ENCODE measurements at places on chromosomes 2 and 18.
A peak's percentile ranks its signal among the peaks of the same experiment; 100 is the strongest.

DNA sequence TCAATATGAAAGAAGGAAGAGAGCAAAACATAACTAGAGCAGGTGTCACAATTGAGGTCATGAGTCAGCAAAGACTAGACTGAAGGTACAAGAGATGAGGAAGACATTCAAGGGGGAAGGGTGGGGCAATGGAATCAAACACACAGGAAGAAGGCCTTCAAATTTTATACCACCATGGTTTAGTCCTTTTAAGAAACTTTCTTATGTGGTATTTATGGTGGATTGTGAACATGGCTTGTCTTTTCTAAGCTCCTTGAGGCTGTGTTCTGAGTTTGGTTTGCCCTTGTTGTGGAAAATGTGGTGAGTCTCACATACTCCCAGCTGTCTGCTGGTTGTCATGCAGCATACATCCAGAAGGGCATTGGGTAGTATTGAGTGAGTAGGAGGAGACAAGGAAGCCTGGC lies 62.1 kb downstream of the NABP1 start:
- no peak for DNase-seq

DNA sequence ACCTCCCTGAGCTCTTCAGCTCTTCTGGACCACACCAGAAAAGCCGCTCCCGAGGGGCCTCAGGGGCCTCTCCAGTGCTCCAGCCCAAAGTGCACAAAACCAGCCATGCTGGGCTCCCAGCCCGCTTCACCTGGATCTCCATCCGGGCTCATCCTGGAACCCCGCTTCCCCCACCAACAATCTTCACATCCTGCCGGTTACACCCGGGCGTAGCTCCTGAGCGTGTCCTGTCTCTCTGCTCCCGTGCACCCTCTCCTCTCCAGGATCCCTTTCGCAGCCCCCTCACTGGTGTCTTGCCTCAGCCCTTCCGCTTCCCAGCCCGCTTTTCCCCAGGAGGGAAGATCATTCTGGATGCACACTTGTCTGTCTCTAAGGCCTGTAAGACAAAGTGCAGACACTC lies 123.7 kb upstream of the GLI2 start:
- DNase-seq, result no peak

- peak; percentile 75 for DNase-seq
Observed at GRCh38 chr2:120703330-120703994, 32.2 kb upstream of the GLI2 start.

DNA sequence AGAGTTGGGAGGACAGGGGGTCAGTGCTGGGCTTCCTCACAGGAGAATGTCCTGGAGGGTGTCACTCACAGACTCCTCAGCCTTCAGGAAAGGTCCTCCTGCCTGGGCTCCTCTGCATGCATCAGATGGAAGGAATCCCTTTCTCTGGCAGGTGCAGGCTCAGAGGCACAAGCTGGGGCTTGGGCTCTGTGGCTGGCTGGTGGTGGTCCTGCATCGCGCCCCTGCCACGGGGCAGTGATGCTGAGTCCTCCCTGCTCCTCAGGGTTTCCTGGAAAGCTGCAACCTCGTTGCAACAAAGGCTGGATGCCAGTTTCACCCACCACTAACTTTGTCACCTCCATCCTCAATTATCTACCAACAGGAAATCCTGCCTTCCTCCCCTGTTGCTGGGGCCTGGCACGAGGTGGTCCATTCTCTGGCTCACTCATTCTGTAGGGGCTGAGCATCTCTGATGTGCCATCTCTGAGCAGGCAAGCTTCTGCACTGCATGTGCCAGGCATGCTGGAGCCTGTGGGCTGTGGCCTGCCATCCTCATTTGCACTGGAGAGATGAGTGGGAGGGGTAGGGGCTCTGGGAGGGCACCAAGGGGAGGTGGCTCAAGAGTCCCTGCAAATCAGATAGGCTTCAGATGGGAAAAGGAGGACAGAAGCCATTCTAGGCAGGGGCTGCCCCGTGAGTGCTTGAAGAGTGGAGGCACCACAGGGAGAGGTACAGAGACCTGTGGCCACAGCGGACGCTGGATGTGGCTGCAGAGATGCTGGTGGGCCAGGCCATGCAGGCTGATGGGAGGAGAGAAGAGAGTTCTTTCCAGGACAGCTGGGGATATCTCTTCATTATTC lies 272.6 kb upstream of the HS6ST1 start:
- no peak for DNase-seq

DNA sequence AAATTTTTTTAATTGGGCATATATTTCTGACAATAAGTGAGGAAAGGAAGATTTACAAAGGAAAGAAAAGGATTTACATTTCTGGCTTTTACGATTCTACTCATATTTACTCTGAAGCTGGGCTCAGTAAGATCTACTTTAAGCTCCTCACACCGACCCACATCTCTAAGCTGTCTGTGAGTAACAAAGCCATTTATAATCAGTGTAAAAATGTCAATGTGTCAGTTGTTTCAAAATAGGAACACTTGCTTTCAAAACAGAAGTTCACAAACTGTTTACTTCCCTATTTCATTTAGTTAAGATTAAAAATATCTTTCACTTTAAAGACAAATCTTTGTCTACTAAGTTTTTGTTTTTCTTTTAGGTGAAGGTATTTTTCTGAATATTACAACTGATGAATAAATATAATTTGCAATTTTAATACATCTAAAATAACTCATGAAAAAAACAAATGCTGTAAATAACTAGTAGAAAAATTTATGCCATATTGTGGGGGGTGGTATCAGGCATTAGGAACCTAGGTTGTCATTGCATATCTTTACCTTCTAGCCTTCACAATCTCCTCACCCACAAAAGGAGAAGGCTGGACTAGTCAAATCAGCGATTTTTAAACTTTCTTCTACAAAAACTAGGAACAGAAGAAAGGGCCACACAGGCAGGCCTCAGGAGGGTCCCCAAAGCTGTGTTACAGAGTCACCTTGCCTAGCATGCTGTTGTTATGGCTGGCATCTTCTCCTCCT lies 64.5 kb downstream of the TMEM131 start:
- DNase-seq, result no peak

- DNase-seq, result peak; percentile 20
Observed at GRCh38 chr2:148048475-148049221, 27.8 kb downstream of the MBD5 start.

DNA sequence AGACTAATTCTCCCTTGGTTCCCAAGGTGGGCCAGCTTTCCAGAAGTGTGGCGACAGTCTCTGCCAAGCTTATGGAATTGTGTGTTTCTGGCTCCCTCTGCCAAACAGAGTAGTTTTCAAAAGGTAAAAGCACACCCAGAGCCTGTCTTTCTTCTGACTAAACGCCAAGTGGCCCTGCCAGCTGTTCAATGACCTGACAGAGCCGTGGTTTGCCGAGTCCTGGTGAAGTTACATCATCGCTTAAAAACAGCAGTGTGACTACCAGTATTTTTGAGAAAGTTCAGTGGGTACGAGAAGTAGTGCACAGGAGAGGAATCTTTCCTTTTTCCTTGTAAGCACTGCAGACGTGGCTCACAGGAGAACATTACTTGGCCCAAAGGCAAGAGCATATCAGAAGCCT lies 1.9 kb downstream of the PER2 start:
- DNase-seq, result peak; percentile 80

- no peak for DNase-seq
Observed at GRCh38 chr2:14621114-14621513, 11.4 kb upstream of the LRATD1 start.

DNA sequence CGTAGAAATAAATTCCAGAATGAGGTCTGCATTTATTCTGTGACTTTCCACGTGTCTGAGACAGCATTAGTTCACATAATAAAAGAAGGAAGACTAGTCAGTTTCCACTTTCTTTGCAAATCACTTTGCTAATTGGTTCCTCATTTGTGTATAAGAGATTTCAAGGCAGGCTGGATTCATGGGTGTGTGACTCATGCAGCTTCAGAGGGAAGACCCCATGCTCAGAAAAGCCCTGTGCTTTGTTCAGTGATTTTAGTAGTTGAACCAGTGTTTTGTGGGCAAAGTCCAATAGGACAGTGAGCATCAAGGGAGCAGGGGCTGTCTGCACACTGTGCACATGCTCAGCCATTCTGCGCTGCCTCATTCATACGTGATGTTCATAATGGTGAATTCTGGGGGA lies 297.8 kb downstream of the DLGAP1 start:
- no peak for DNase-seq

GRCh38 chr18:73948497-73948896 lies 199.1 kb downstream of the FBXO15 start:
- peak; percentile 41 for DNase-seq

- no peak for DNase-seq
Observed at GRCh38 chr2:218296847-218297246, 4.5 kb upstream of the TMBIM1 start.

DNA sequence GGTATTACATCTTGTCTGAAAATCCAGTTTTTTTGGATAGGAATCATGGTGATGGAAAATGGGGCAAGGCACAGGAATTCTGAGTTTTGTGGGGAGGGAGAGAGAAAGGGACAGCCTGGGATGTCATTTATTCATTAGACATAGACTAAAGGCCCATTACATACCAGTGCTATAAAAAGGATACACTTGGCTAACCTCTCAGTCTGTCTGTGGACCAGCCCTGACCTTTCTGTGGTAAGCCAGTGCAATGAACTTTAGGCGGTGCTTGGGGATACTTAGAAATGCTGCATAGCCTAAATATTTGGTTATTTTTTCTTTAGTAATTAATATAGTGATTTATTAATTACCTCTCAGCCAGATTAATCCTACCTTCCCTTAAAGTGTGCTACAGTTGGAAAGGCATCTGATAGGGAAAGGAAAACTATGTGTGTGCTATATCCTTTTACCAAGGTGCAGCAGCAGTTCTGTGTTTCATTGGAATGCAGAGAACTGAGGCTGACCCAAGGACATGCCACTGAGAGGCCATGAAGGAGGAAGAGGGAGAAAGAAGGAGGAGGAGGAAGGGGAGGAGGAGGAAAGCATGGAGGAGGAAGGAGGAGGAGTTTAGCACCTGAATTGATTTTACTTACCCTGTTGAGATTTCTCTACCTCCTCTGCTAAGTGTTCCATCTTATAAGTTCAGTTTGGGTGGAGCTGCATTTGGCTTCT lies 37.5 kb downstream of the KCNS3 start:
- DNase-seq, result no peak

DNA sequence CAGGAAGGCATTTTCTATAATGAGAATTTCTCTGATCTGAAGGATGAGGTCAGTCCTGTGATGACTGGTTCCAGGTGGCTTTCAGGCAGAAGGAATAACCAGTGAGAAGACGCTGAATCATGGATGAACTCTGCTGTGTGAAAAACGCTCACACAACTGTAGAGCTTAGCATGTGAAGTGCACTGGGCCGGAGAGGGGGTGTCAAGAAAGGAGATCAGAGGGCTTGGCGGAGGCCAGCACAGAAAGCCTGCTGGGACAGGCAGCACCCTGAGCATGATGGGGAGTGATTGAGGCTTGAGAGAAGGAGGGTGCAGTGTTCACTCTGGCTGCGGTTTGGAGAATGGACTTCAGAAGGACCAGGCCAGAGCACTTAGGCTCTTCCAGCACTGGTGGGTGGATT lies 236.5 kb downstream of the TPGS2 start:
- DNase-seq, result no peak

DNA sequence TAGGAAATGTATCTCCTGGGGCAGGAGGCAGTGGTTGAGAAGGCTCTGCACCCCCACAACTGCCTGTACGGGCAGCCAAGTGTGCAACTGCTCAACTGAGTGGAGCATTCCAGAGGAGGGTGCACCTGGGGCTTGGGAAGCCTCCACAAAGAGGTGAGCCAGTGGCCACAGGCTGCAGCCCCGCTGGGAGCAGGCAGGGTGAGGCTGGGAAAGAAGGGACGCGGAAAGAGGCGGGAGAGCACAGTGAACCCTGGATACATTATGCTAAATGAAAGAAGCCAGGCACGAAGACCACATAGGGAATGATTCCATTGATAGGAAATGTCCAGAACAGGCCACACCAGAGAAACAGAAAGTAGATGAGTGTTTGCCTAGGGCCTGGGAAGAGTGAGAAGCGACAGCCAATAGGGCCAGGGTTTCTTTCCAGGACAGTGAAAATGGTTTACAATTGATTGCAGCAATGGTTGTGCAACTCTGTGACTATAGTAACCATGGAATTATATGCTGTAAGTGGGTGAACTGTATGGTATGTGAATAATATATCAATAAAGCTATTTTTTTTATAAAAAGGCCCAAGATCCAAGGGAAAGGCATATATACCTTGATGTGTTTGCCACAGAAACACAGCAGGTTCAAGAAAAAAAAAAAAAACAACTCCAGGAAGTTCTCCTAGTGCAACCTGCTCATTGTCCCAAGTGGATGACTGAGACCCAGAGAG lies 82.4 kb downstream of the DDX1 start:
- peak; percentile 1 for DNase-seq

DNA sequence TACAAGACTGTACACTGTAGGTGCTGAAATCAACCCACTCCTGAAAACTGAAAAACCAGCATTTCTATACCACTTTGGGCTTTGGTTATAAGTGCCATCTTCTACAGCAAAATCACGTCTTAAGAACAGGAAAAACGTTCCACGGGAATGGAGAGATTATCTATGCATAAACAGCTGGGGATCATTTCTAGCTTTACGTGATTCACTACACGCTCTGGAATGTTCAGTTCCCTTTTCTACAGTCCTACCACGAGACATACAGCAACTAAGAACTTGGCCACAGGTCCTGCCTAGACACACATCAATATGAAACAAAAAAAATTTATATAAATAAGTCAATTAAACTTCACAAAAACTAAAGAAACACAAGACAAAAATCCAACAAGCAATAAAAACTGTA lies 3.6 kb downstream of the CXCR4 start:
- no peak for DNase-seq

DNA sequence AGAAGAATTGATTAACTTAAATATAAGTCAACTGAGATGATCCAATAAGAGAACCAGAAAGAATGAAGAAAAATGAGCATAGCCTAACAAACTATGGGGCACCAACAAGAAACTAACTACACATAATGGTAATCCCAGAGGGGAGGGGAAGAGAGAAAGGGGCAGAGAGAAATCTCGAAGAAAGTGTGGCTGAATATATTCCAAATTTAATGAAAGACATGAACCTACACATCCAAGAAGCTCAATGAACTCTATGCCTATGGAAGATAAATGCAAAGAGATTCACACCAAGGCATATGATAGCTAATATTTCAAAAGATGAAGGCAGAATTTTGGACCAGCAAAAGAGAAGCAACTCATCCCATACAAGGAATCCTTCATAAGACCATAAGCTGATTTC lies 649.2 kb downstream of the ZEB2 start:
- DNase-seq, result no peak

DNA sequence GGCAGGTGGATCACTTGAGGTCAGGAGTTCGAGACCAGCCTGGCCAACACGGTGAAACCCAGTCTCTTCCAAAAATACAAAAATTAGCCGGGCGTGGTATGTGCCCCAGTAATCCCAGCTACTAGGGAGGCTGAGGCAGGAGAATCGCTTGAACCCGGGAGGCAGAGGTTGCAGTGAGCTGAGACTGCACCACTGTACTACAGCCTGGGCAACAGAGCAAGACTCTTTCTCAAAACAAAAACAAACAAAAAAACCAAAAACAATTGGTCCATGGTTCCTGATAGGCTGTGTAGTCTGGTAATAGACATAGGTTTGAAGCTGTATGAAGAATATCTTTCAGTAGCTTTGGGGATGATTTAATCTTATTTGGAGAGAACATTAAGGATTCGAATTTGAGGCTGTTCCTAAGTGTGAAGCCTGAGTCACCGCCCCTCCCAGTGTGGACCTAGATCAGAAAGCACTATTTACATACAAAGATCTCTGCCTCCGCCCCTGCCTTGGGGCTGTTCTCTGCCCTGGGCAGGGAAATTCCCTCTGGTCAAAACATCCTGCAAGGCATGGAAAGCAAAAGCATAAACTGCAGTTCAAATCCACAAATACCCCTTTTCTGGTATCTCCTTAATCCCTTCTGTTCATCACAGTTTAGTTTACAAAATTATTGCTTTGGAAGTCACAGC lies 52.8 kb upstream of the PMAIP1 start:
- peak; percentile 68 for DNase-seq
